Left renal cortex interstitium (tissue), 4 donors: ENCODE measurements at places on chromosomes 6 and 20. TPM values are rescaled to one million over a fixed set of nuclear protein-coding genes. Genes with fewer than 3 reads are reported as not detected.

The SLC17A3 gene
- 0.79 TPM for polyA plus RNA-seq

DNA sequence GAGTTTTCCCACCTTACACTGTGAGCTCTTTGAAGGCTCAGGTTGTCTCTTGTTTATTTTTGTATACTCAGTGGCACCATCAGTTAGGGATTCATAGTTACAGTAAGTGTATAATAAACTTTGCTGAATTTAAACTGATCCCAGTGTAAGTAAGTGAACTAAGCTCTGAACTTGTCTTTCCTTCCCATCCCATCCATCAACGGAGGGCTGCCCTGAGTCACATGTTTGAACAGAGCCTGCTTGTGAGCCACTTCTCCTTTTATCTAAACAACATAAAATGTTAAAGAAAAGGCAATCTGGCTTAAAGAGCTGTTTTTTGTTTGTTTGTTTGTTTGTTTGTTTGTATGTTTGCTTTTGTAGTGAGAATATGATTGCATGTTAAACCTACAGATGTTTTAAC lies 185.7 kb upstream of the MARCKS start:
- no peak for DNase-seq

DNA sequence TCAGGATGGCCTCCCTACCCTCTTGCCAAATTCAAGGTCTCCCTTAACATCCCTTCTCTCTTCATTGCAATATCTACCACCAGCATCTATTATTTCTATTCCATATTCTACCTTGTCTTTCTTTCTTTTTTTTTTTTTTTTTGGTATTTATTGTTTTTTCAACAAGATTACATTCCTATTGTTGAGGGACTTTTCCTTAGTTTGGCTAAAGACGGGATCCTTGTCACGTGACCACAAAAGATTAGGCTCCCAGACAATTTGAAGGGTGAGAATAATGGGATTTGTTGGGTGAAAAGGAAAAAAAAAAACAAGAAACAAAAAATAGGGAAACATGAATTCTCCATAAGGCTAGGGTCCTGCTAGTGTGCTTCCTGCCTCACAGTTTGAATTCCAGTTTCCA lies 124.3 kb upstream of the MCHR2 start:
- DNase-seq: no peak

DNA sequence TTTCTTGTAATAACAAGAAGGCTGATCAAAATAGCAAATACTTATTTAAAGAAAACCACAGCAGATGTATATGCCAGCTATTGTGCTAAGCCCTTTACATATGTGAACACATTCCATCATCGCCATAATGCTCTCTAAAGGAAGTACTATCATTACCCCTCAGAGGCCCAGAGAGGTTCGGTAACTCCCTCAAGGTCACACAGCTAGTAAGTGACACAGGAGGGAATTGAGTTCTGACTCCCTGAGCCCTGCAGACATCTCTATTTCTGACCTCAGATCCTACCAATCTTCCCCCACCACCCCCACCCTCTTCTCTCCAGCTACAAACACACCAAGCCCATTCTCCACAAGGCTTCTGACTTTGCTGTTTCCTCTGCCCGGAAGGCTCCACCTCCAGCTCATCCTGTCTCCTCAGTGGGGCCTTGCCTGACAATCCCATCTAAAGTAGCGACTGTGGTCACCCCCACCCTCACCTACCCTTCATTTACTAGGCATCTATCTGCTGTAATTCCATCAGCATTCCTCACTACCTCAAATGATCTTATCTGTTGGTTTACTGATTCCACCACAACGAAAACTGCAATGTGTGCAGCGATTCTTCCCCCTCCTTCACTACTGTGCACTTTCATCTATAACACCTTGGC lies 234.5 kb downstream of the LRFN2 start:
- DNase-seq: no peak

- DNase-seq: no peak
Measured at GRCh38 chr6:116450185-116450710, 10.9 kb upstream of the CALHM6 start.

The PKHD1 gene
- 27.9 TPM for polyA plus RNA-seq

GRCh38 chr6:138518054-138518453 lies 18.8 kb upstream of the NHSL1 start:
- DNase-seq: no peak

GRCh38 chr6:157203312-157203744 lies 120.0 kb downstream of the TMEM242 start:
- DNase-seq: no peak

DNA sequence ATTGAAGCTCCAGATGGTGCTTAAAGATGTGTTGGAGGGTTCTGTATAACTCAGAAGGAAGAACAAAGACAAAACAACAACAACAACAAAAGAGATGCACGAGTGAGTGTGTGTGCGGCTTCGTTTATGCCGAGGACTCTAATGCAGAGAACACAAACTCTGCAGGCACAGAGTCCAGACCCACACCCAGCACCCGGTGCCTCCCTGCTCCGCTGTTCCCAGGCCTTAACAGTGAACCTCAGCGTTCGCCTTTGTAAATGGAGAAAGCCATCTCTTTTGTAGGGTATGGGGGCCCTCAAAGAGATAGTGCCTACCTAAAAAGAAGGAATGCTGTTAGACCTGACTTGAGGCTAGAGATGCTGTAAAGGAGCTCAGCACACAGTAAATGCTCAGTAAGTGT lies 243.3 kb downstream of the ERMARD start:
- DNase-seq: no peak

DNA sequence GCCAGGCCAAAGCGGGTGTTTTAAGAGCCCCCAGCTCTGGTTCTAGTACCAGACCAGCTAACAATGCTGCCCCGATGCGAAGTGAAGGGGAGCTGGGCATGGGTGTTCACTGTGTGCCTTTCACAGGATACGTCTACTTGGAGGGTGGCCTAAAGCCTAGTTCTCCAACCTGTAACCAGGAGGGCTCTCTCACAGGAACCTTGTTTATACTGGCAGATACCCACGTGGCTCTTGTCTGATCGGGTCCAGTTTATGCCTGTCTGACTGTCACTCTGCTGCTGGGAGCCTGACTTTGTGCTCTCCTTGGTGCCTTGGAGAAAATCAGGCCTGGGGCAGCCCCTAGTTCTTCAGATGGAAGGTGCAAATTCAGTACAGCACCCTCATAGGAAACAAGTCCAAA lies 60.2 kb upstream of the RNF144B start:
- no peak for DNase-seq

GRCh38 chr20:34112600-34113101 lies 608 bp upstream of the EIF2S2 start:
- peak; percentile 15 for DNase-seq

DNA sequence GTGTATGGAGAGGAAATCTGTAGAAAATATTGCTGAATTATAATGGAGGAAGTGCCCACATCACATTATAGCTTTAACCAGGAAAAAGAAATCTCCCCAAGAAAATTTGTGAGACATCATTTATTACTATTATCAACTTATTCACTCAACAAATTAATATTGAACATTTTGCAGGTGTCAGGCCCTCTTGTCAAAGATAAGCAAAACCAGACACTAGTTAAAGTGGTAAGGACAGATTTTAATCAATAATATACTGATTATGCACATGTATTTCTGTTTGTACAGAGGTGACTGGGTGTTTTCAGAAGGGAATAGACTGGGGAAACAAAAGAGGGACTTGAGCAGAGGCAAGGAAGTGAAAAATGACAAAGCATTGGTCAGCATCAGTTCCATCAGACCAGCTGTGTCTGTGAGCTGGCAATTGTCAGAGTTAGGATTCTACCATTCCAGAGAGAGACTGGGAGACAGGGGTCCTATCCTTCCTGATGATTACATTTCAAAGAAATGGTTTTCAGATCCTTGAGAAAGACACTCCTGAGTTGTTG lies 519.2 kb downstream of the UTRN start:
- DNase-seq: no peak

The GLP1R gene
- polyA plus RNA-seq: 0.86 TPM

- no peak for DNase-seq
Measured at GRCh38 chr6:53979468-53980067, 131.7 kb upstream of the MLIP start.

The TRIM15 gene
- polyA plus RNA-seq: 0.62 TPM

DNA sequence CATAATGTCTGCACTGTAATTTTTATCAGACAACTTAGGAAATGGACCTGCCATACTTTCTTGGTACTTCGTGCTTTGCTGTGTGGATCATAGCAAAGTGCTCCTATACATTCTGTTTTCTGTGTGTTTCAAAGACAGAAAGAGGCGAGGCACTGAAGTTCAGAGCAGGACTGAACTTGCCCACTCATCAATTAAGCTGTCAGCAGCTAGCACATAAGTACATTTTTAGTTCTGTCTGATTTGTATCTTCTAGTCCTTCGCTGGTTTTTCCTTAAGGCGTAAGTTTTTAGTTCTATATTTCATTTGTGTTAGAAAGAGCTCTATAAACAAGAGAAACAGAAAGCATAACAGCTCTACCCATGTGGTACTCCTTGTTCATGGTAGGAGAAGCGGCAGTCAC lies 42.1 kb downstream of the MAP3K4 start:
- no peak for DNase-seq

The POLR1C gene
- 33.9 TPM for polyA plus RNA-seq

- DNase-seq: no peak
Measured at GRCh38 chr6:5128351-5128750, 43.2 kb downstream of the PPP1R3G start.

- no peak for DNase-seq
Measured at GRCh38 chr6:128251445-128252340, 268.7 kb downstream of the PTPRK start.

DNA sequence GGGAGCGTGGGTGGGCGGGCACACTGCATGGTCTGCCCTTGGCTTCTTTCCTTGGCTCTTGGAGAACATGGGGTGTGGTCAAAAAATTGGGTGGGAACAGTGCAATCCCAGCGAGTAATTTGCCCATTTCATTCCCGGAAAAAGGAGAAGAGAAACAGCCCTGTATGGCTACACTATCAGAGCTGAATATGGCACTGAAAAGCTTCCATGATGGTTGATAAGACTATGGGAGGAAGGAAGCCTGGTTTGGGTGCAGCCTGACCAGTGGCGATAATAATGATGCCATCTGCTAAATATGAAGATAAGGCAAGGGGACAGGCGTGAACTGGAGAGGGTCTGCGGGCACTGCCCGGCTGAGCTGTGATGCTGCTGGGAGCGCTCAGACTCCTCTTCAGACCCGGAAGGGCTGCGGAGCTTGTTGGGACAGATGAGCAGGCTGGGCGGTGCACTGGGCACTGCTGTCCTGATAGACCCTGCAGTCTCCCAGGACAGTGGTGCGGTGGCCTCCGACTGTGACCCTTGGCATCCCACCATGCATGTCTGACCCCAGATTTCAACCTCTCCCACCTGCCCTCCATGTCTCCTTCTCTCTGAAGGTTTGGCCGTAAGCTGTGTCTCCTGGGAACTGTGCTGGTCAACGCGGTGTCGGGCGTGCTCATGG lies 10.2 kb downstream of the SLC22A1 start:
- DNase-seq: no peak

The TSPO2 gene
- polyA plus RNA-seq: 0.65 TPM

- DNase-seq: no peak
Measured at GRCh38 chr6:7895125-7895423, 15.5 kb downstream of the TXNDC5 start.

The HINT3 gene
- 35.8 TPM for polyA plus RNA-seq

The SIRPD gene
- polyA plus RNA-seq: not detected

GRCh38 chr6:166784691-166785090 lies 157.6 kb upstream of the RPS6KA2 start:
- DNase-seq: no peak

- no peak for DNase-seq
Measured at GRCh38 chr6:46011188-46012085, 4.2 kb downstream of the CLIC5 start.

The ABCC10 gene
- polyA plus RNA-seq: 28.9 TPM

GRCh38 chr6:156098839-156099238 lies 643.2 kb upstream of the NOX3 start:
- no peak for DNase-seq

The CLVS2 gene
- 0.23 TPM for polyA plus RNA-seq

DNA sequence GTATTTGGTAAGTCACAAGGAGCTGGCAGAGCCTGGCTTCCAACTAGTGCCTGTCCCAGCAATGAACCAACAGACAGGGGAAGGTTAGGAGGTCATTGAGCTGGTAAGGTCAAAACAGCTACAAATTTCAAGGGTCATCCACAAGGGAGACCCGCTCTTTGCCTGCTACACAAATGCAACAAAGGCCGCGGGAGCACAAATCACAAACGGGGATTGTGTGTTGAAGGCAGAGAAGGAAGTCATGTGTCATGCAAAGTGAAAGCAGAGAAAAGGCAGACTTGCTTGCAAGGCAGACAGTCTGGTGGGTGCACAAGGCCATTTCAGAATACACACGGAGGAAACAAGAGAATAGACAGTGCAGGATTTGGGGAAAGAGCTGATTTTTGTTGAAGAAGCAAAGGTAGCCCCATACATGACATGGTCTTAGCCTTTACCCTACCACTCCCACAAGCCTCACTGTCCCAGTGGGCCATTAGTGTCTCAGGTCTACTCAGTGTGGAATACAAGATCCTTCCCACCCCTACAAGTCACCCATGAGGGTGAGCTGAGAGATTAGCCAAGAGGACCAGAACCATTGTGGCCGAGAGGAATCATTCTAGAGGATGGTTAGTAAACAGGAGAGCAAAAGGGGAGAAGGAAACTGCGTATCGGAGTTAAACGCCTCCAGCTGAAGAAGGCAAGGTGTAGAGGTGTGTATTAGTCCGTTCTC lies 18.1 kb upstream of the SAMHD1 start:
- no peak for DNase-seq

GRCh38 chr20:31824554-31825313 lies 5.6 kb downstream of the MYLK2 start:
- no peak for DNase-seq

DNA sequence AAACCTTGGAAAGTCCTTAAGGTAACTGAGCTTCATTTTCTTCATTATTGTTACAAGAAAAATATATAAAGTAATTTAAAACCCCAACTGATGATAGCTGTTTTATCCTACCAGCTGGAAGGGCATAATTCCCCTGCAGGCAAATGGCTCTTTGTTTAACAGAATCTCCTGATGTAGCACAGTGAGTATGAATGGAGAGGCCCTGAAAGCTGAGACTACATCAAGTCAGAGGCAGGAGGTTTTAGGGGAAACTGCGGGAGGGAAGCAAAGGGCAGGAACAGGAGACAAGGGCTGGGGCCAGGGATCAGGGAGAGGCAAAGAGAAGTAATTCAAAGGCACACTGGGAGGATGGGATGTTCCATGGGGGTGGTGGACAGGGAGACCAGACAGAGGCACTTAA lies 119.0 kb upstream of the LRFN2 start:
- no peak for DNase-seq

DNA sequence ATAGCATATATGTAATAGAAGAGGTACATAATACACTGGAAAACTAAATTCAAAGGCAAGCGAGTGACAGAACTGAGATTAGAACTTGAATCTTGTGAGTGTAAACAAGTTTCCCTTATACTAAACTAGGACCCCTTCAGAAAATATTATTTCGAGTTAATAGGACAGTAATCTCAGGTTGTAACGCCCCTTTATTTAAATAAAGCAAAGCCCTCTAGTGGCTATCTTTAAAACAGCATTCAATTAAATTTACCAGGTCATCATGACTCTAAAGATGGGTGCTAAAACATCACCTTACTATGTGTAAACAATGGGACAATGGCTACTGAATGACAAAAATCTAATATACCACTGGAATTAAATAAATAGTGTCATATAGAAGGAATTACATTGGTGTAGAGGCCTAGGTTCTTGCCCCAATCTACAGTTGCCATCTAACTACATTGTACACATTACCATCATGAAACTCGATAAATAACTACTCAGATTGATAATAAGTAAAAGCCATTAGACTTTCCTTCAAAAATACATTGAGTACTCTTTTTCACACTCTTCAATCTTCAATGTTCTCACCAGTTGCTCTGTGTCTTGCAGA lies 255.4 kb upstream of the IRAK1BP1 start:
- no peak for DNase-seq
